Smooth muscle cell of the brain vasculature (primary cell): ENCODE measurements at places on chromosomes 6 and 20.

GRCh38 chr6:73043446-73043845 is 181.8 kb downstream of the KHDC1L start:
- DNase-seq: no peak

DNA sequence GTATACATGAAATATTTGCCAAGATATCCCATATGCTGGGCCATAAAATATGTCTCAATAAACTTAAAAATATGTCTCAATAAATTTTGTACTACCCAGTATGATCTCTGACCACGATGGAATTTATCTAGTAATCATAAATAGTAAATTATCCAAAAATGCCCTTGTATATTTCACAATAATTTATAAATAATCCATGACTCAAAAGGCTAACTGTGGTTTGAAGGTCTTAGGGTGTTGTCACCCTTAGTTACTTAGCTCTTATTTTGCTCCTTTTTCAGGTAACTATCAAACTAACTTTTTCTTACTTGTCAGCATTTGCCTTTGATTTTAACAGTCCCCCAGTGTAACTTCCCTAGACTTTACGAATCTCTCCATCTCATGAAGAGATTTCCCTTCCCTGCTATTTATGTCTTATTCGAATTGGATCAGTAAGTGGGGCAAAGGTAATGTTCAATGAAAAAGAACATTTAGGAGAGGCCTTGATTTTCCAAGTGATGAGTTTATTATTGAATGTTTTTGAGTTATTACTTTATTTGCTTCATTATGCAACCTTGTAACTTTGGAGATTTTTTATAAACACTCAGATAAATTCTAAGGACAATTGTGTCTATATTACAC is 109.0 kb upstream of the THBS2 start:
- DNase-seq: no peak

DNA sequence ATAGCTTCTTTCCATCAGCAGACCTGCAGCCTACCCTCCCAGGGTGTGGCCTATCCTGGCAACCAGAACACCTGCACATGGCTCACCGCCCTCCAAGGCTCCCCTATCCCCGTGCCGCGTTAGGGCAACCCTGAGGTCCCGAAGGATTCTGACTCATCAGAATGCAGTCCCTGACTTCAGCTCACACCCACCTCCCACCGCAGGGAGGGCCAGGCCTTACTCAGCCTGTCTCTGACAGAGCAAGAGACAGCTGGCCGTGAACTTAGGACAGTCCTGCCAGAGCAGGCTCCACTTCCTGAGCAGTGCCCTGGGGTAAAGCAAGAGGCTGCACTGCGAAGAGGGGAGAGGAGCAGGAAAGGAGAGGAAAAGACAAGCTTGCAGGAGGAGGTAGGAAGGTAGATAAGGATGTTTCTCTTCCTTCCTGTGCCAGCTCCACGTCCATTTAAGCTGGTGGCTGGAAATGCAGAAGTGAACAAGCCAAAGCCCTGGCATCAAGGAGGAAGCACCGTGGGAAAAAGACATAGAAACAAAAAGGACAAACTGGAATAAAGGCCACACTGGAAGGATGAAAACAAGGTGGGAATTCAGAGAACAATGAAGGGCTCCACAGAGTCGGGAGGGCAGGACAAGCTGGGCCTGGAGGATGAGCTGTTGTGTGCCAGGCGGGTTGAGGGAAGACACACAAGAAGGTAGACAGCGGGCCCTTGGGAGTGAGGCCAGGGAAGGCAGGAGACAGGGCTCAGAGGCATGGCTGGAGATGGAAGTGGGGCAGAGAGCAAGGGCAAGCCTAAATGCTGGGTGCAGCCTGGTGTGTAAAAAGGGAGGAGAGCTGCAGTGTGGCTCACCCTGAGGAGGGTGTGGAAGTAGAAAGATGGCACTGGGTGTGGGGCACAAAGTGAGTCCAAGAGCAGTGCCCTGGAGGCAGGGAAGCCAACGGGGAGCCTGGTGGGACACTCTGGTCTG is 102.7 kb downstream of the SLC23A2 start:
- DNase-seq: peak; percentile 23

GRCh38 chr20:40965671-40966070 is 63.0 kb upstream of the TOP1 start:
- DNase-seq: no peak

- no peak for DNase-seq
Measured at GRCh38 chr6:13034316-13034715, 294.0 kb downstream of the TBC1D7 start.

DNA sequence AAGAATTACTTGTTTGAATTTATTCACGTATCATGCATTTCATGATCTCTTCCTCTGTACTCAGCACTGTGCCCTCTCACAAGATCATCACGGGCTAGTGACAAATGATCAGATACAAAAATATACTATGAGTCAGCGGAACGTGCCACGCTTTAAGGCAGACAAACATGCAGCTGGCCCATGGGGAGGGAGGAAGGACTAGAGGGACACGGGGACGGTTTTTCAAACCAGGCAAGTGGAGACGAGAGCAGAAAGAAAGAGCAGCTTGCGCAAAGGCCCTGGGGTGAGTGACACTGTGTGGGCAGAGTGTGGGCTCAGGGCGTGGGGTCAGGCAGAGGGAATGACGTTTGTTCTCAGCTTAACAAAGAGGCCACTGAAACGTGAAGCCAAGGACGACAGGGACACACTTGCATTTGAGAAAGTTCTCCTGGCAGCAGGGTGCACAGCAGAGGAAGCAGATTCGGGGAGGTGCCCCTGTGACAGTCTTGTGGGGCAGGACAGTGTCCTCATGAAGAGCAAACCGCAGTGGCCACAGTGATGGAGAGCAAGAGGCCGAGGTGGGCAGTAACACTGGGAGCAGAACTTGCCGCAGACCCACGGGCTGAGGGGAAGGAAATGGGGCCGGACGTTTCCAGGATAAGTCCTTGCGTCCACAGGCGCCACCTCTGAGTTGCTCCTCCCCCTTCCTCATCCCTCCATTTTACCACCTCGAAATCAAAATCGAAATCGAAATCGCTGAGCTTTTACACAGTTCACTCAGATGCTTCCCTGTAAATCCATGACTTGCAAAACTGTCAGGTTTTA is 6.9 kb upstream of the RPS6KA2 start:
- DNase-seq: no peak

GRCh38 chr6:109896341-109896740 is 81.8 kb upstream of the GPR6 start:
- DNase-seq: no peak

GRCh38 chr6:130935978-130936377 is 108.8 kb downstream of the SMLR1 start:
- DNase-seq: no peak

DNA sequence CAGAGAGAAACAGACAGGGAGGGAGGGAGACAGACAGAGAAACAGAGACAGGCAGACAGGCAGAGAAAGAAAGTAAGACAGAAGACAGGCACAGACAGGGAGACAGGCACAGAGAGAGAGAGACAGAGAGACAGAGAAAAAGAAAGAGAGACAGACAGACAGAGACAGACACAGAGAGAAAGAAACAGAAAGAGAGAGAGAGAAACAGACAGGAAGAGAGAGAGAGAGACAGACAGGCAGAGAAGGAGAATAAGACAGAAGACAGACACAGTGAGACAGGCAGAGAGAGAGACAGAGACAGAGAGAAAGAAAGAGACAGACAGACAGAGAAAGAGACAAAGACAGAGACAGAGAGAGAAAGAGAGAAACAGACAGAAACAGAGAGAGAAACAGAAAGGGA is 754.8 kb upstream of the DEFB115 start:
- no peak for DNase-seq

GRCh38 chr6:6152060-6152459 is 145.3 kb upstream of the NRN1 start:
- no peak for DNase-seq

DNA sequence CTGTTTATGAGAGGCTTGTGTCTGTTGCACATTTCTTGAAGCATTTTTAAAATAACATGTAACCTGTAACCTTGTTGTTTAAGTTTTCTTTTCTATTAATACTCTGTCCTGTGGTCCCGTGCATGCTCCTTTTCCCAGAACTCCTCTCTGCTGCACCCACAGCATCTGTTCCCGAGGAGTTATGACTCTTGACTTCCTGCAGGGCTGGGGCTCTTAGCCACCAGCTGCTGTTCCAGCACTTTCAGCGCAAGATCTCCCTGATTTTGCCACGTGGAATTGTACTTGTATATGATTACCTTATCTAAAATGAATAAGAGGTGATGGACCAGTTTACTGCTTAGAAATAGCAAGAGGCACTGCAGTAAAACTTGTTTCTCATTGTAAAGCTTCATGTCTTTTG is 150.6 kb downstream of the QKI start:
- DNase-seq: no peak

DNA sequence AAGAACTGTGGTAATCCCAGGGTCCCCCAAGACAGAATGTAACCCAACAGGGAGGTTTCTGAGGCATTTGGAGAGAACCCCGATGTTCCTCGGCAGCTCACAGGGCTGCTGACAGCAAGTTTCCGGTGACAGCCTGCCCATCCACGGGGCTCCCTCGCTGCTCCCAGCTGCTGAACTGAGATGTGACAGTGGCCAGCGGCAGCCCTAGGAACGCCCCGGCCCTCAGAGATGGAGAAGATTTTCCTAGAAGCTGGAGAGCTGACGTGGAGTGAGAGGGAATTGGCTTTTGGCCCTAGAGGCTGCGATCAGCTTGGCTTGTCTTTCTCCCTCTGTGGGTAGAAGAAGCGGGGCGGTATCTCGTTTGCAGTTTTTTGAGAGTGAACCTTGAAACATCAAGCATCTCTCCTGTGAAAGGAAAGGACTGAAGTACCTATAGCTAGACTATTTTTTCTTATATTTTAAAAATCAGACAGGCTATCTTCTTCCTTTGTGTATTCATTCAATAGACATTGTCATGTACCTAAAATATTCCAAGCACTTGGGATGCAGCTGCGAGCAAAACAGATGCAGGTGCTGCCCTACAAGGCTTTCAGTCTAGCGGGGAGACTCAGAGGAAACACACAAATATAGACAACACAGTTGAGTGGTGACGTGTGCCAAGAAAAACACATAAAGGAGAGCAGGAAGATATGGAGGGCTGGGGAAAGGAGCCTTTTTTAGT is 28.4 kb upstream of the NFATC2 start:
- DNase-seq: no peak

DNA sequence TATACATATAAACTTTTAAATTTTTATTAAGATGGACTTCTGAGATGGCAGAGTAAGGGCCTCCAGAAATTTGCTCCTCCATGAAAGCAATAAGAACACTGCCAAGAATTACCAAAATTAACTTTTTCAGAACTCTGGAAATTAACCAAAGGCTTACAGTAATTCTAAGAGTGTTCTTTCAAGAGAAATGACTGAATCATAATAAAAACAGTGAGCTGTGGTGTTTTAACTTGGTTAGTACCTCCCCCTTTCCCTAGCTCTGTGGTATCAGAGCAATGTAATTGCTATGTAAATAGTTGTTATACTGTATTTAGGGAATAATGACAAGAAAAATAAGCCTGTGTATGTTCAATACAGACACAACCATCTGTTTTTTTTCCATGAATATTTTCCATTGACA is 19.0 kb downstream of the HECA start:
- no peak for DNase-seq

- DNase-seq: no peak
Measured at GRCh38 chr6:109781001-109781400, 89.9 kb downstream of the FIG4 start.
